Left renal pelvis (tissue), 4 donors: ENCODE measurements at places on chromosomes 12 and 14.

GRCh38 chr12:62372825-62373224, 93.8 kb upstream of the MON2 start:
- no peak for DNase-seq

GRCh38 chr12:65333649-65334048, 55.2 kb downstream of the MSRB3 start:
- no peak for DNase-seq

GRCh38 chr14:88321692-88322503, 1.2 kb downstream of the KCNK10 start:
- DNase-seq = no peak

GRCh38 chr14:105913861-105914260, 387.5 kb downstream of the TMEM121 start:
- DNase-seq = no peak
